Activated naive CD8-positive, alpha-beta T cell treated with anti-CD3 and anti-CD28 coated beads, Interleukin-2, amount 10 ng/mL, durations not matched to agents 7 days and 5 days (primary cell): ENCODE measurements at places on chromosomes 5 and 9. TPM values are rescaled to one million over a fixed set of nuclear protein-coding genes. Genes with fewer than 3 reads are reported as not detected.

GRCh38 chr5:79547429-79547822, 33.5 kb upstream of the HOMER1 start:
- DNase-seq = no peak
- H3K27me3 ChIP-seq = no peaks in the 10 kb centered on the region
- H3K27ac ChIP-seq = no peak overlapping the region
- H3K36me3 ChIP-seq = peaks cover 2% of the 10 kb centered on the region

- no peaks in the 10 kb centered on the region for H3K4me1 ChIP-seq
- H3K4me3 ChIP-seq = no peak overlapping the region
- H3K36me3 ChIP-seq = no peaks in the 10 kb centered on the region
- no peaks in the 10 kb centered on the region for H3K27me3 ChIP-seq
- no peak overlapping the region for H3K27ac ChIP-seq
- DNase-seq = no peak
These were observed 153.4 kb upstream of the POU5F2 start for GRCh38 chr5:93894601-93895354.

GRCh38 chr5:84372066-84372695, 12.5 kb downstream of the EDIL3 start:
- DNase-seq = no peak
- no peak overlapping the region for H3K4me3 ChIP-seq
- H3K27me3 ChIP-seq = no peaks in the 10 kb centered on the region
- H3K36me3 ChIP-seq = no peaks in the 10 kb centered on the region
- no peaks in the 10 kb centered on the region for H3K4me1 ChIP-seq

GRCh38 chr5:120252839-120253238, 211.3 kb upstream of the PRR16 start:
- no peaks in the 10 kb centered on the region for H3K36me3 ChIP-seq
- no peak overlapping the region for H3K27ac ChIP-seq

GRCh38 chr5:167489202-167489601, 802.2 kb upstream of the WWC1 start:
- no peak for DNase-seq
- H3K4me3 ChIP-seq = no peak overlapping the region
- no peak overlapping the region for H3K27ac ChIP-seq
- H3K36me3 ChIP-seq = no peaks in the 10 kb centered on the region

GRCh38 chr5:113632996-113633395, 119.5 kb downstream of the YTHDC2 start:
- no peak overlapping the region for H3K27ac ChIP-seq
- H3K4me1 ChIP-seq = no peaks in the 10 kb centered on the region
- H3K27me3 ChIP-seq = peaks cover 13% of the 10 kb centered on the region

AHRR gene
- total RNA-seq = 35.7 TPM

- peak; percentile 66 for DNase-seq
- peak overlapping the region; percentile 84 for H3K27ac ChIP-seq
- peak overlapping the region; percentile 45 for H3K4me3 ChIP-seq
- H3K4me1 ChIP-seq = peaks cover 16% of the 10 kb centered on the region
- H3K27me3 ChIP-seq = peaks cover 2% of the 10 kb centered on the region
- peaks cover 5% of the 10 kb centered on the region for H3K36me3 ChIP-seq
These were observed 18.3 kb upstream of the MLLT3 start for GRCh38 chr9:20640331-20641187.

- H3K27ac ChIP-seq = no peak overlapping the region
- H3K4me1 ChIP-seq = no peaks in the 10 kb centered on the region
- H3K4me3 ChIP-seq = no peak overlapping the region
- H3K27me3 ChIP-seq = peaks cover 3% of the 10 kb centered on the region
- H3K36me3 ChIP-seq = no peaks in the 10 kb centered on the region
- DNase-seq = no peak
These were observed 11.7 kb downstream of the CAVIN4 start for GRCh38 chr9:100589582-100589981.

GRCh38 chr5:101943784-101944183, 352.3 kb downstream of the SLCO4C1 start:
- no peaks in the 10 kb centered on the region for H3K36me3 ChIP-seq
- no peaks in the 10 kb centered on the region for H3K27me3 ChIP-seq
- H3K4me3 ChIP-seq = no peak overlapping the region
- H3K27ac ChIP-seq = no peak overlapping the region
- no peak for DNase-seq

RNF183 gene
- total RNA-seq = 0.14 TPM

DNA sequence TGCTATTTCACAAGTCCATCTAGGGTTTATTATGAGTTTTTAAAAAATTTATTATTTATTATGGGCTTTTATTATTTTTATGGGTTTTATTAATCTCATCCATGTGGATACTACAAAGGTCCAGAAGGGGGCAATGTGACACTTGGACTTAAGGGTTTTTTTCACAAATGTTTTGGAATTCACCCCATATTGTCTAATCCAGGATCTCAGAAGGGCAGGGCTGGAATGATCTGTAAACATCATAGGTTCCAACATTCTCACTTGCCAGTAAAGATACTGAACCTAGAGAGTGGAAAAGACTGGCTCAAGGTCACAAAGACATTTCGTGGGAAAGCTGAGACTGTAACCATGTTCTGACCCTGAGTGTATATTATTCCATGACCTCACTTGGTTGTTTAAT, 35.6 kb downstream of the NIM1K start:
- H3K4me1 ChIP-seq = no peaks in the 10 kb centered on the region
- no peaks in the 10 kb centered on the region for H3K36me3 ChIP-seq

- no peaks in the 10 kb centered on the region for H3K27me3 ChIP-seq
- DNase-seq = no peak
- H3K27ac ChIP-seq = no peak overlapping the region
- H3K4me1 ChIP-seq = no peaks in the 10 kb centered on the region
- H3K36me3 ChIP-seq = no peaks in the 10 kb centered on the region
These were observed 428.3 kb downstream of the DNAH5 start for GRCh38 chr5:13516195-13516594.
